CD4-positive, alpha-beta T cell treated with Interleukin-4 for 1 hour (primary cell): ENCODE measurements at places on chromosomes 2 and 18.

DNA sequence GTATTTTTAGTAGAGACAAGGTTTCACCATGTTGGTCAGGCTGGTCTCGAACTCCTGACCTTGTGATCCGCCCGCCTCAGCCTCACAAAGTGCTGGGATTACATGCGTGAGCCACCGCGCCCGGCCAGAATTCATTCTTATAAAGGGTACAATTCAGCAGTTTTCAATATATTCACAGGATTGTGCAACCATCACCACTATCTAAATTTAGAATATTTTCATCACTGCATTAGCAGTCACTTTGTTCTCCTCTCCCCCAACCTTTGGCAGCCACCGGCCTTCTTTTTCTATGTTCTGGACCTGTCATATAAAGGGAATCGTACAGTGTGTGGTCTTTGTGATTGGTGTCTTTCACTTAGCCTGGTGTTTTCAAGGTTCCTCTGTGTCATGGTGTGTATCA lies 40.7 kb downstream of the TCF7L1 start:
- DNase-seq, result no peak

- DNase-seq, result no peak
Observed at GRCh38 chr2:120887741-120888231, 152.1 kb downstream of the GLI2 start.

DNA sequence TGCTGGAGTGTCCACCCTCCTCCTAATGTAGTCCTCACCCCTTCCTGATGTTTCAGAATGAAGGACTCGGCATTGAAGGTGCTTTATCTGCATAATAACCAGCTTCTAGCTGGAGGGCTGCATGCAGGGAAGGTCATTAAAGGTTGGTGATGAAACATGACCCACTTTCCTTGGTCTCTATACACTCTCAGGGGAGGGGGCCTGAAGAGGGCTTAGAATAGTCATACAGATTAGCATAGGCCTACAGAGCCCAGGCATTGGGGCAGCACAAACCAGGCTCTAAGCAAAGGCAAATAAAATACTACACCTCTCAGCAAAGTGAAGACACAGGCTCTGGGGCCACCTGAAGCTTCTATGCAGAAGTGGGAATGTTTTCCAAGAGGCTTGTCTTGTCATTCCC lies 1.8 kb downstream of the IL36RN start:
- no peak for DNase-seq

DNA sequence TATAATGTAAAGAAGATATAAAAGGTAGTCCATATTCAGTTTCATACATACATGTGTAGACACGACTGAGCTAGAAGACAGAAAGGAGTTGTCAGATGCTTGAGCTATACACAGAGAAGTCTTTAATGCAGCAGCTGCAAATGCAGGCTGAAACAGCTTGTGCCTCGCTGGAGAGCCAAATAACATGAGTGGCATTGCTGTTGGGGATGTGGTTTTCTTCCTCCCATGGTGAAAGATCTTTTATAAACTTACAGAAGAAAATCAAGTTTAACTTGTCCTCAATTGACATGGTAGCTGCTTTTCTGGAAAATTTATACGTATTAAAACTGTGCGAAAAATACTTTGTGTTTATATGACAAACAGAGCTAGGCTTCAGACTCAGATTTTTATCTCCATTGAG lies 16.4 kb upstream of the IL1R1 start:
- DNase-seq, result no peak

- no peak for DNase-seq
Observed at GRCh38 chr2:46929612-46930011, 14.0 kb upstream of the MCFD2 start.

- DNase-seq, result peak; percentile 56
Observed at GRCh38 chr2:26469092-26469710, 8.7 kb downstream of the OTOF start.

DNA sequence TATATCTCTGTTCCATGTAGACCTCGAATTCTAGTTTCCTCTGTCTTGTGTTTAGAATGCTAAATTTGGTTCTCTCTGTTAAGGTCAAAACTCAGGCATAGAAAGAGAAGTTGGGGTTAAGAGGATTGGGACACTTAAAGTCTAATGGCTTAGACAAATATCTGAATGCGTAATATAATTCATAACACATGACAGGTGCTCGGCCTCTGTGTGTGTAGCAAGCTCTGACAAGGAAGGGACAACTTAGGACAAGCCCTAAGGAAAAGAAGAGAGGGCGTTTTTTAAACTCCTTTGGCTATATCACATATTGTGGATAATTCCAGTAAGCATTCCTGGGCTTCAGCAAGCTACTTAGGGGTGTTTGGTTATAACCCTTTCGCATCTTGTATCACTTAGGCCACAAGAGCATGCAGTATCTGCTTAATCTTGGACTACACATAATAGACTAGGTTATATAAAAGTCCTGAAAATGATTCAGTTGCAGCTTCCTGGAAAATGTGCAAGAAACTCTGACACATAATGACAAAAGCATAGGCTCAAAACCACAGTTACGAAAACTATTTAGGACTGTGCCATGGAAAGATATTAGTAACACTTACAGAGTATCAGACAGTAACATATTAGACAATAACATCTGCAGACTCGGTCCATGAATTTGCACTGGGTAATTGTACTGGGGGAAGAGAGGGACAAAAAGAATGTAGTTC lies 16.1 kb upstream of the CREB1 start:
- DNase-seq, result no peak

GRCh38 chr2:238938401-238939055 lies 90.6 kb downstream of the TWIST2 start:
- no peak for DNase-seq

GRCh38 chr2:85445316-85446295 lies 27.1 kb downstream of the SH2D6 start:
- DNase-seq, result no peak

- DNase-seq, result no peak
Observed at GRCh38 chr2:101796825-101797600, 99.5 kb downstream of the MAP4K4 start.

DNA sequence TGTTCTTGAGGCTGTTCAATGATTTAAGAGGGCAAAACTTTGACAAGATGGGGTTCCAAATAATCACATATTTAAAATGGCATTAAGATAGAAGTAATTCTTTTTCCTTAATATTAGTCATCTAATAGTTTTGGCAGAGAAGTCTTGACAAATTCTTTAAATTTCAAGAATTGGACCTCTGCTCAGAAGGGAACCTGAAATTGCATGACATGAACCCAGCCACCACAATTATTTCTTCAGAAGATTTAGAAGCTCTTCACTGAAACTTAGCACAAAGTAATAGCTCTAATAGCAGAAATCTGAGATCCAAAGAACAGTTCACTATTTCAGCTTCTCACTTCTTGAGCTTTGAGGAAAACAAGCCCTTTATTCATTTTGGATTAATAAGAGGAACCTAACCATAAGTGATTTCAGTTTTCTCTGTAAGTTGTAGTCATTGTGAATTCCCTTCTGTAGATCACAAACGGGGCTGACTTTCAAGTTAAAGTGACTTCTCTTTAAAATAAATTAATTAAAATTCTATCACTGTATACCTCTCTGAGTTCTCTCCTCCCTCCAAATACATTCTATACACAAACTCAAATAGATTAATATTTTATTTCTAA lies 100.6 kb upstream of the ITGA4 start:
- DNase-seq, result no peak

DNA sequence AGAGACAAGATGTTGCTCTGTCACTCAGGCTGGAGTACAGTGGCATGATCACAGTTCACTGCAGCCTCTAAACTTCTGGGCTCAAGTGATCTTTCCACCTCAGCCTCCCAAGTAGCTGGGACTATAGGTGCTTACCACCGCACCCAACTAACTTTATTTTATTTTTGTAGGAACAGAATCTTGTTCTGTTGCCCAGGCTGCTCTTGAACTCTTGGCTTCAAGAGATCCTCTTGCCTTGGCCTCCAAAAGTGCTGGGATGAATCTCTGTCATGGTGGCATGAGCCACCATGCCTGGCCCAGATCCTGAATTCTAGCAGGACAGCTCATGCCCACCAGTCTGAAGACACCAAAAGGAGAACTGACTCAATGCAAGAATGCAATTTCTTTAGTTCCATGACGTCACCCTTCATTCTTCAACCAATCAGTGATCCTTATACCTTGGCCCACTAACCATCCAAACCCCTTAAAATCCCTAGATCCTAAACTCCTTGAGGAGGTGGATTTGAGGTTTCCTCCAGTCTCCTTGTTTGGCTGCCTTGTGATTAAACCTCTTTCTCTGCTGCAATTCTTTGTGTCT lies 25.6 kb upstream of the CXXC1 start:
- DNase-seq, result no peak

- DNase-seq, result no peak
Observed at GRCh38 chr2:222311978-222312738, 13.4 kb upstream of the PAX3 start.

GRCh38 chr2:213149294-213149875 lies 2.0 kb downstream of the IKZF2 start:
- no peak for DNase-seq

- no peak for DNase-seq
Observed at GRCh38 chr18:7919565-7919964, 352.4 kb downstream of the PTPRM start.

- no peak for DNase-seq
Observed at GRCh38 chr2:205180730-205181129, 501.6 kb upstream of the NRP2 start.

DNA sequence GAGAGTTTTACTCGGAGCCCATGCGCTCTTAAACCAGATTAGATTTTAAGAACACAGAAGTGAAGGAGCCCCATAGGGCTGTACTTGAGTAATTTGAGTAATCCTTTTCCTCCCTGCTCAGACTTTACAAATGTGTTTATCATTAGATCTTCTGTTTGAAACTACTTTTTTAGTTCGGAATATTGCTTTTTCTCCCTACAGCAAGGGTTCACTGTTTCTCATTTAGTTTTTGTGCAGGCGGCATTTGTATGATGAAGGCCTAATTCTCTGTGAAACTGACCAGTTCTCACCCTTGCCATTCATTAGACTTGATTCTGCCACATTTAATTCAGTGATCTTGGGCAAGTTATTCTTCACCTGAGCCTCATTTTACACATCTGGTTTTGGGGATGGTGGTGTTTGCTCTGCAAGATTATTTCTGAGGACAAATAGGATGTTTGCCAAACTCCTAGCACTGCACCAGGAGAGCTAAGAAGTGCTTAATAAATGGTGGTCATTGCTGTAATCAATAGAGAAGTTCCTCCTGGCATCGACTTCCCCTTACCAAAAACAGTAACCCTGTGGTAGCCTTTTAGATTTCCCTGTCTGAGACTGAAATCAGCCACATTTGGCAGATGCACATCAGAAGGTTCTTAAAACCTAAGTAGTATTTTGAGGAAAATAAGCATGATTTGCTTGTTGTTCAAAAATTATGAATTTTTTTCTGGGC lies 2.2 kb downstream of the B3GNT2 start:
- no peak for DNase-seq

- DNase-seq, result no peak
Observed at GRCh38 chr18:54228364-54228763, 3.9 kb upstream of the MBD2 start.

DNA sequence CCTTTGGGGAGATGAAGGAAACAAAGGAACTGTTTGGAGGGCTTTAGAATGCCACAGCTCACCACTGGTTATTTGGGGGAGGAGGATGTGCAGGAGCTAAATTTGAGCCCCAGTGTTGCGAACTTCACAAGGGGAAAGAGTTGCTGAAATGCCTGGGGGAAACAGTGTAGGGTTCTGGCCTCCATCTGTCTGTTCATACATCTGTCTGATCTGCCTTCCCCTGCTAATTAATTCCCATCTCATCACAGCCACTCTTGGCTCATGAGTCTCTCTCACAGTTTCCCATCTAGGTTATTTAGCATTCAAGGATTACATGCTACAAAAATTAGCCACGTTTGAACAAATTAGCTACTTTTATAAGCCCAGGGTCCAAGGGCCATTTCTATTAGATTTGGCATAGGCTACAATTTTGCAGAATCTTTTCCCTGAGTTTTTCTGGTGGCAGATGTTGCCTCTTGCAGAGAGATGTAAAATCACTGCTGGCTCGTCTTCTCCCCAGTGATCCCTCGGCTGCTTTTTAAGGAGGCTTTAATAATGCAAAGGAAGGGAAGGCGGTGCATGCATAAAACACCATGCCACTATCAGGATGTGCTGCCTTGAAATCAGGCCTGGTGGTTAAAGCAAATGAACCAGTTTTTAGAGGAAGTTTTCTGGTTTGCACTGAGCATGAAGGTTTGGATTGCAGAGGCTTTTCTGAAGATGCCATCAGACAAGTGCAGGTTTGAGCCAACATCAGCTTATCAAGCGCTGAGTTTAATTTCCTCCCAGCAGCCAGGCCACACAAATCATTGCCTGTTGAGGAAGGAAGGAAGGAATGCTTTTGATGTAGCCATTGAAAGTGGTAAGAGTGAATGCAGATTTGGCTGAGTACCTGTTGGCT lies 35.0 kb downstream of the ADD2 start:
- DNase-seq, result no peak

- DNase-seq, result no peak
Observed at GRCh38 chr2:202122980-202123720, 50.1 kb downstream of the KIAA2012 start.

GRCh38 chr18:24049142-24049541 lies 34.6 kb downstream of the TTC39C start:
- DNase-seq, result no peak

DNA sequence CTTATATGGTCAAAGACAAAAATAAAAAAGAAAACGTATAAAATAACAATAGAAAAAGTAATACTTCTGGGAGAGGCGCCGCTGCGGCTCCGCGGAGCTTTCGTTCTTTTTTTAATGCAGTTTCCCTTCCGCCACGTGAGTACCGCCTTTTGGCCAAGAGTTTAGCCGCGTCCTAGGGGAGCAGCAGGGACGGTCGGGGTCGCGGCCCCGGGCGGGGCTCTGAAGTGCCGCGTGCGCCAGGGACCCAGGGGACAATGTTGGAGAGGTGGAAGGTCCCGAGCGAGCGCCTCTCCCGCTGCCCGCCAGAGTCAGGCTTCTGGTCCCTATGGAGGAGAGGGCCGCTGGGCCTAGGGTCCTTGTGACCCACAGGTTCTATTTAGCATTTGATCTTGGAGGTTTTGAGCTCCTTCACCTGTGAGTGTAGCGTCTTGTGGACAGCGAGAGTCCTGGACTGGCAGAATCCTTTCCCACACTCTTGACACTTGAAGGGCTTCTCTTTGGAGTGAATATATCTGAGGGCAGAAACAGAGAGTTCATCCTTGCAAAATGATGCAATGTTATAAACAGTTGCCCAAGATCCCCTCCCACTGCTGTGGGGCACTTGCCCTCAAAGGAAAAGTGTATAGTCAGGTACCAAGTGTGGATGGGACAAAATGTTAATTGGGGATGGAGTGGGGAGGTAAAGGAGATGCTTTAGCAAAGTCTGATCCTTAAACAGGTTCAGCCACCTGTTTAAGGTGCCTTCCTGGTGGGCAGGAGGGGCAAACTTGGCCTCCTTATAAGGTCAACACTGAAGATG lies 6.3 kb downstream of the OSR1 start:
- no peak for DNase-seq

DNA sequence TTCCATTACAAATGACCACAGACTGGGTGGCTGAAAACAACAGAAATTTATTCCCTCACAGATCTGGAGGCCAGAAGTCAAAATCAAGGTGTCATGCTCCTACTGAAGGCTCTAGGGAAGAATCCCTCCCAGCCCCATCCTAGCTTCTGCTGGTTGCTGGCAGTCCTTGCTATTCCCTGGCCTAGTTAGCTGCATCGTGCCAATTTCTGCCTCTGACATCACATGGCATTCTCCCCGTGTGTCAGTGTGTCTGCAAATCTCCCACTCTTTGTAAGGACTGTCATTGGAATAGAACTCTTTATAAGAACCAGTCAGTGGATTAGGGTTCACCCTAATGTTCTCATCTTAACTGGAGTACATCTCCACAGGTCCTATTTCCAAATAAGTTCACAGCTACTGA lies 30.5 kb upstream of the NCKAP5 start:
- DNase-seq, result no peak
